ENCODE measurements at places on chromosomes 16 and 17. TPM values are rescaled to one million over a fixed set of nuclear protein-coding genes. Genes with fewer than 3 reads are reported as not detected.
A peak's percentile ranks its signal among the peaks of the same experiment; 100 is the strongest.

Gene GGT6
- total RNA-seq = 31.8 TPM

Gene SLC22A31
- 6.5 TPM for total RNA-seq

DNA sequence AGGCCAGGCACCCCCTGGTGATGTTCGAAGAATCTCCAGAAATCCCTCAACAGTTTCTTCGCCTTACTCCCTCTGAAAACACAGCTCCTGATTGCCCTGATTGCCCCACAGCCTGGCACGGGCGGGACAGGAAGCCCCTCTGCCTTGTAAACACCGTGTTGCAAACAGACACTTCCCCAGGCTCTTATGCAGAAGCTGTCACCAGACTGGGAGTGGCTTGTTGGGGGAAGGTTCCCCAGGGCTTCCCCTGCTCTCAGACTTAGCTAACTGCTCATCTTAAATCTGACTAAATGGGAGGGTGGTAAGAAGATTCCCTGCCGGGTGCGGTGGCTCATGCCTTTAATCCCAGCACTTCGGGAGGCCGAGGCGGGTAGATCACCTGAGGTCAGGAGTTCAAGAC is 11.2 kb downstream of the PIK3R5 start:
- DNase-seq = no peak
- no peaks in the 10 kb centered on the region for H3K36me3 ChIP-seq
- no peak overlapping the region for H3K4me3 ChIP-seq
- H3K27ac ChIP-seq = no peak overlapping the region
- no peaks in the 10 kb centered on the region for H3K27me3 ChIP-seq

- no peaks in the 10 kb centered on the region for H3K27me3 ChIP-seq
- H3K27ac ChIP-seq = no peak within 1 kb of the TSS
- peaks cover 3% of the 10 kb centered on the region for H3K4me1 ChIP-seq
- no peaks in the 10 kb centered on the region for H3K36me3 ChIP-seq
These were observed at the start of gene EVI2A for GRCh38 chr17:31321481-31321880. EVI2A (minus strand) TSS chr17:31321622; CDS start chr17:31319013, 2,609 bp downstream.

DNA sequence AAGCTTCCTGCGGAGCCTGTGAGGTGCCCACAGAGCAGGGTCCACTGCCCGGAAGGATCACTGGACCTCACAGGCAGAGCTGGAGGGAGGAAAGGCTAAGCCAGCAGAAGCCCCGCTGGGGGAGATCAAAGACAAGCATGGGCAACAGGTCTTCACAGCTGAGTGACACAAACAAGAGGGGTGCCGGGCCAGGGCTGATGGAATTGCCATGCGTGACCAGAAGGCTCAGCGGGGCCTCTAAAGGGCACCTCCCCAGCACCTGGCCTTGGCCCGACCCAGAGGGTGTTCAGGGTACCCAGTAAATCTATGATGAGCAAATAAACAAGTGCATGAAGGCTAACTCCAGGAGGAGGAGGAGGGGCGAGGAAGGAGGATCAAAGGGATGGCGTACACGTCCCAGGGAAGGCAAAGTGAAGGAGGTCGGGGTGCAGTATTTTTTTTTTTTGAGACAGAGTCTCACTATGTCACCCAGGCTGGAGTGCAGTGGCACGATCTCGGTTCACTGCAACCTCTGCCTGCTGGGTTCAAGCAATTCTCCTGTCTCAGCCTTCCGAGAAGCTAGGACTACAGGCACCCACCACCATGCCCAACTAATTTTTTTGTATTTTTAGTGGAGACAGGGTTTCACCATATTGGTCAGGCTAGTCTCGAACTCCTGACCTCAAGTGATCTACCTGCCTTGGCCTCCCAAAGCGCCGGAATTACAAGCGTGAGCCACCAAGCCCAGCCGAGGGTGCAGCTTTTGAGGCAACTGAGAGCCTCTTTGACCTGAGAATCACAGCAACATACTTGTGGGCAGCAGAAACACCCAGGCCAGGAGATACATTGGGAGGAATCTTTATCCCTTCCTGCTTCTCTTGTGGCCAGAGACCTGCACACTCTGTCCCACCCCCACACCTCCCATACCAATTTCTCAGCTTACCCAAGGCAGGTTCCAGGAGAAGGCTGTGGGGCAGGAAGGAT is 16.1 kb upstream of the EXOC7 start:
- H3K27me3 ChIP-seq = no peaks in the 10 kb centered on the region
- H3K4me1 ChIP-seq = no peaks in the 10 kb centered on the region
- H3K36me3 ChIP-seq = no peaks in the 10 kb centered on the region
- no peak overlapping the region for H3K27ac ChIP-seq
- H3K4me3 ChIP-seq = no peak overlapping the region
- DNase-seq = peak; percentile 52

Gene PPM1E
- total RNA-seq = 0.98 TPM

- DNase-seq = peak; percentile 69
- peaks cover 2% of the 10 kb centered on the region for H3K4me1 ChIP-seq
- H3K4me3 ChIP-seq = peak overlapping the region; percentile 43
- no peak overlapping the region for H3K27ac ChIP-seq
- no peaks in the 10 kb centered on the region for H3K36me3 ChIP-seq
- no peaks in the 10 kb centered on the region for H3K27me3 ChIP-seq
These were observed 496 bp downstream of the TOX3 start for GRCh38 chr16:52546291-52547003.

Measured in pancreas (tissue), 10 donors.